Activated T-helper 2 cell treated with anti-CD3 and anti-CD28 coated beads, Interferon-gamma antibody, Interleukin-2, Interleukin-4, amounts not matched to agents 10 μg/mL and 5 μg/mL and 100 μg/mL, durations not matched to agents 14 hours and 24 hours and 36 hours (primary cell): ENCODE measurements at places on chromosomes 13 and 19. TPM values are rescaled to one million over a fixed set of nuclear protein-coding genes. Genes with fewer than 3 reads are reported as not detected.
A peak's percentile ranks its signal among the peaks of the same experiment; 100 is the strongest.

Gene CEBPA
- 0.73 and 0.90 TPM in 2 replicates for total RNA-seq

DNA sequence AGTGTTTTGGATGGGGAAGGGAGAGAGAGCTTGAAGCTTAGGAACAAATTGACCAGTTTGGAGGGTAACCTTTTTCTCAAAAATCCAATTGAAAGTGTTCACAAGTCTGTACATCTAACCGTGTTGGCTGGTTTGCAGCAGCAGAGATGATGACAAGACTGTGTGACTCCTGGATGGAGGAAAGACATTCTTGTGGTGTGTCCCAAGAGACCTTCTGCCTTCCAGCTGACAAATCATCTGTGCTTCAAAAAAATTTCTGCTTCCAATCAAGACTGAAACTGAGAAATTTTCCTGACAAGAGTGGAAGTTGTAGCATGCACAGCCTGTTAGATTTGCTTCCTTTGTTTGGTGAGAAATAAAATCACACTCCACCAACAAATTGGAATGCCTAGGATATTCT is 56.2 kb downstream of the LACC1 start:
- no peak for DNase-seq

DNA sequence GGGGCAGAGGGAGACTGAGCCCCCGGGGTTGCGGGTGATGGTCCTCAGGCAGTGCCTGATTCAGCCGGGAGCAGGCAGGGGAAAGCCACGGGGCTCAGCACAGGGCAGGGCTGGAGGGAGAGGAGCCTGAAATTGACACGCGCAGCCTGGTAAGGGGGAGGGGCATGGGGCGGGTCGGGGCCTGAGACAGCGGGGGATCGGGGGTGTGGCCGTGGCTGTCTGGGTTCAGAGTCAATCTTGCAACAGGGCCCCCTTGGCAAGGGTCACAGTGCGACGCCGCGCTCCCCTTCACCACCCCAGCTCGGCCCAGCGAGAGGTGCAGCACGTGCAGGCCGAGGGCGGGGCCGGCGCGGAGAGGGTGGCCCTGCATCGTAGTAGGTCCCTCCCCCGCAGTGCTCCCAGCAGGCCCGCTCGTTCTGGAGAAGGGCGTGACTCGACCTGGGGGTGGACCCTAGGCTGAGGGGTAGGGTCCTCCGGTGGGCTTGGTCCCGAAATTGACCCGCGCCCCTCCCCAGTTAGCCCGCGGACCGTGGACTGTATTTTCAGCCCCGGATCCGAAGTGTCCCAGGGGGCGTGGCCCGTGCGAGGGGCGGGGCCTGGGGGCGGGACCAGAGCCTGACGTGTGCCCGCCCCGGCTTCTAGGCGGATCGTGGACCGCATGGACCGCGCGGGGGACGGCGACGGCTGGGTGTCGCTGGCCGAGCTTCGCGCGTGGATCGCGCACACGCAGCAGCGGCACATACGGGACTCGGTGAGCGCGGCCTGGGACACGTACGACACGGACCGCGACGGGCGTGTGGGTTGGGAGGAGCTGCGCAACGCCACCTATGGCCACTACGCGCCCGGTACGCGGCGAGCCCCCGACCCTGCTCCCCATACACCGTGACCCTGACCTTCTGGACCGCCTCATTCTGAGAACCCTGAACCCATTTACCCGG is 6.0 kb downstream of the RCN3 start:
- peak; percentile 79 for DNase-seq

- DNase-seq, result no peak
Observed at GRCh38 chr19:6056801-6057650, 53.3 kb downstream of the RFX2 start.

- DNase-seq, result no peak
Observed at GRCh38 chr13:48783181-48783630, 129.5 kb downstream of the CYSLTR2 start.

GRCh38 chr19:45076029-45076850 is at the start of gene ZNF296:
Gene ZNF296 (minus strand): TSS chr19:45076478. CDS start chr19:45076373, 105 bp downstream.
- DNase-seq, result peak; percentile 79

DNA sequence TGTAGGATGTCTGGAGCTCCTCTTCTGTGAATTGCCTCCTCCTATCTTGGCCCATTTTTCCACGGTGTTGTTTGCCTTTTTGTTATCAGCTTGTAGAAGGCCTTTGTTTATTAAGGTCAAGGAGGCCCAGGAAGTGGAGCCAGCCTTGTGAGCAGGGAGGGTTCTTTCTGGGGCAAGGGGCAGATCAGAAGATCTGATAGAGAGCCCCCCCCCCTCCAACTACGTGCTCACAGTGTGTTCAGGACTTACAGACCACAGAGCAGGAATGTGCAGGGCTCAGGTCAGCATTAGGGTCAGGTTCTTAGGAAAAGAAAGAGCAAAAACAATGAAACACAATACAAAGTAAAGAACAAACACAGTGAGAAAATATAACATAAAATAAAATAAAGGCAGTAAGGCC is 59.4 kb downstream of the CCNE1 start:
- no peak for DNase-seq

DNA sequence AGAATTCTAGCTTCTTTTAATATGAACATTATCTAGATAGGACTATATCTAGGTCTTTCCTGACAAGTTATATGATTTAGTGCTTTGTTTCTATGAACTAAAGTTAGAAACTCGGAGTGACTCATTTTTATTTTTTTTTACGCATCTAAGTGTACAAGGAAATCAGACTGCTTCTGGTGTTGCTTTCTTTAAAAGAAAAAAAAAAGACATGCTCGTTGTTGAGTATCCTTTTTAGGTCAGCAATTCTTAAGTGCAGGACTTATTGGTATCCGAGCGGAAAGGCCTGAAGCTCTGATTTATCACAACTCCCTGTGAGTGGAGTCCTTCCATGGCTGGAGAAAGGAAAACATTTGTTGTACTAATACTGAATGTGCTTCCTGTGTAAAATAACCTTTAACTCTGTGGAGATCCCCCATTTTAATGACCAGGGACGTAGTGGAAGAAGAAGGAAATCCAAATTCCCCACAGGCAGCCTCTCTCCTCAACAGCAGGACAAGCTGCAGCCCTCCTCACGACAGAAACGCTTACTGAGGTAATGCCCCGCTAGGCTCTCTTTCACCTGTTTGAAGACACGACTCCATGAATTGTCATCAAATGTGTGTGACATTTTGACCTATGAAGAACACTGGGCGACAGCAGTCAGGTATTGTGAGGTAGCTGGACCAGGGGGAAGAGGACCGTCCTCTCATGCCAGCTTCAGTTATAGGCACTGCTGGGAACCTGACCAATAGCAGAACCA is 17.9 kb upstream of the POMP start:
- no peak for DNase-seq

GRCh38 chr19:14603990-14604387 is 21.1 kb downstream of the CLEC17A start:
- DNase-seq, result no peak

- DNase-seq, result no peak
Observed at GRCh38 chr13:106858903-106859532, 291.1 kb upstream of the ARGLU1 start.

- no peak for DNase-seq
Observed at GRCh38 chr19:37309834-37310575, 60.9 kb upstream of the ZNF527 start.

- peak; percentile 76 for DNase-seq
Observed at GRCh38 chr19:18280247-18281081, 958 bp downstream of the JUND start.

DNA sequence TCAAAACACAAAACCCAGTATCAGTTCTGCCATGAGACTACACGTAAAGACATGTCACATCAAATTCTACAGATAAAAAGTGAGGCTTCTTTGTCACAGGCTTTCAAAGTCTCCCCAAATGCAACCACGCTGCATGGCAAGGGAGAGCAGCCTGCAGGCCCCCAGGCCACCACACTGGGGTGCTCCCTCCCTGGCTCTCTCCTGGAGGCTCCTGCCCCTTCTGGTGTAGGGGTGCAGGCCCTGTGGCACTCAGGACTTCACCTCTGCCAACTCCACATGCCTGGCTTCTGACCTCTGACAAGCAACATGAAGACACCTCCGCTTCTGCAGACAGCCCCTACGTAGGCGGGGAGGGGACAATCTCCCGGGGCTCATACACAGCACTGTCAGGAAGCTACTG is 14.3 kb downstream of the AKAP8 start:
- DNase-seq, result no peak

- no peak for DNase-seq
Observed at GRCh38 chr19:1374250-1374577, 9.5 kb upstream of the NDUFS7 start.

Gene BCL3
- total RNA-seq, result 83.5 and 85.2 TPM in 2 replicates

GRCh38 chr19:46944918-46945628 is 74.6 kb upstream of the NPAS1 start:
- DNase-seq, result no peak

Gene NLRP11
- total RNA-seq, result not detected in 2 replicates

- peak; percentile 58 for DNase-seq
Observed at GRCh38 chr19:45125975-45126493, 33.1 kb downstream of the PPP1R37 start.

Gene KLHL1
- not detected in 2 replicates for total RNA-seq

DNA sequence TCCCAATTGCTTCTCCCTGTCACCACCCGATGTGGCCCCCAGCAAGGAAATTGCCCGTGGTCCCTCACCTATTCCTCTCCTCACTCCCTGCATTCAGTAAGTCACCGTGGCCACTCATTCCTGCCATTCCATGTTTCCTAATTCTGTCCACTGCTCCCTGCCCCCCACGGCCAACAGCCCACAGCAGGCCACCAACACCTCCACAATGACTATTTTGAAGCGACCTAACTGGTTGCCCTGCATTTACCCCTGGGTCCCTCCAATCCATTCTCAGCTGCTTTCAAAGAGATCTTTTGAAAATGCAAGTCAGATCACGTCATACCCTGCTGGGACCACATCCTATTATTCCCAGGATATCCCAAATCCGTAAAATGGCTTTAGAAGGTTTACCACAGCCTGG is 210.4 kb downstream of the DCLK1 start:
- DNase-seq, result no peak

GRCh38 chr13:49295244-49295643 is 47.5 kb downstream of the CDADC1 start:
- DNase-seq, result no peak

GRCh38 chr13:83340170-83340569 is 542.1 kb downstream of the SLITRK1 start:
- DNase-seq, result no peak

DNA sequence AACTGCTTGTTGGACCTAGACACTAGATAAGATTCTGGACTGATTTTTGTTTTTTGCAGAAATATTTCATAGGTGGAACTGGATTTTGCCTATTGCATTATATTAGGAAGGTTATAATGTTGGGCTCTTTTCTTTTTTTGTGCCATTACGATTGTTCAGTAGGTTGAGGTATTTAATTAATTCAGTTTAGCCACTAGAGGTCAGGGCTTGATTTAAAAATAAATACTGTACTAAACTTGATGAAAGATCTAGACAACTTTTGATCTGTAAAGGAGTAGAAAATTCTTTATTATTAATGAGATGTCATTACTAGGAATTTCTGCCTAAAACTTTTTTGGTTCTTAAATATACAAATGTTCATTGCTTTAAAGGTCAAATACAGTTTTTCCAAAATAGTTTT is 15.2 kb upstream of the SUPT20H start:
- DNase-seq, result no peak

DNA sequence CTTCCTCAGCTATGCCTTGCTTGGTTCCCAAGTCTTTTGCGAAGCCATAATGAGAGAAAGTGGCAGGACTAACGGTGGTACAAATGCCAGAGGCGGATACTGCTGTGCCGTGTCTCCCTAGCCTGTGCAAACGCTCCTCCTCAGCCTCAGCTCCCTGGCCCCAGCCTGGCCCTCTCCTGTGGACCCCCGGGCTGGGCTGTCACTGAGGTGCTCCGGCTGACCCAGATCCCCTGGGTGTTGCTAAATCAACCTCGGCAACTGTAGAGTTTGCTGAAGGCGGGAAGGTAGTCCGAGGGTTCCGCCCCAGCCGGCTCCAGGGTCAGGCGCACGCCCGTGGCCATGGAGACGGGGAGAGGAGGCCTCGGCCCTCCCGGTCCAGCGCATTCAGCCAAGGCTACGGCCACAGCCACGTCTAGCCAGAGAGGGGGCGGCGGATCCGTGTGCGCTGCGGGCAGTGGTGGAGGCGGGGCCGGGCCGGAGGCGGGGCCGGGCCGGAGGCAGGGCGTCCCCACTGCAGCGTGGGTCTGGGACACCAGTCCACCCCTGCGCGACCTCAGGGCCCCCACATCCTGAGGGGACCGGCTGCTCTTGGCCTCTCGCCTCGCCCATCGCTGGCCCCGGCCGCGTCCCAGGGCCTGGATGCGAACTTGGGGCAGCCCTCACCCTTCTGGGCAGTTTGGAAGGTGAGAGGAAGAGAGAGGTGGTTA is 16.4 kb upstream of the ZNF492 start:
- no peak for DNase-seq

GRCh38 chr13:98783856-98784478 is 31.5 kb upstream of the SLC15A1 start:
- DNase-seq, result no peak
